ENCODE measurements at places on chromosomes 2 and 18.

DNA sequence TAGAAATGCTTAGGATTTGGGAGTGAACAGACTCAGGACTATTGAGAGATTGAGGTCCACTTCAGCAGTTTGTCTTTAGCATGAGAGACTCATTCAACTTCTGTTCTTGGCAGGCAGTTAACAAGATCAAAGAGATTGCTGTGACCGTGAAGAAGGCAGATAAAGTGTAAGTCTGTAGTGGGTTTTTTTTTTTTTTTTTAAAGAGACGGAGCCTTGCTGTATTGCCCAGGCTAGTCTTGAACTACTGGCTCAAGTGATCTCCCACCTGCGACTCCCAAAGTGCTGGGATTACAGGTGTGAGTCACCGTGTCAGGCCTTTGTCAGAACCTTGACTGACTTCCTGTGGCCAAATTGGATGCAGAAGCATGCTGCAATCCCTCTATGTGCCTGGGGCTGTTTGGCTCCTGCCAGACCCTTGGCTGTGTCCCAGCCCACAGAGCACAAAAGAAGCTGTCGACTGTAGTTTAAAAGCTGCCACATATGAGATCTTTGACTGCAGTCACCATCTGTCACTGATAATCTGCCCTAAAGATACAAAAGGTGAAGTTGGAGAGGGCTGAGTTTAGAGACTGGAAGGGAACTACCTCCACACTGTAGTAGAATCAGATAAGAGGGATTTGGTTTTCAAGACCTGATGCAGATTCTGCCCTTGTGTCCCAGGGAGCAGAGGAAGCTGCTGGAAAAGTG, 9.9 kb downstream of the CCT7 start:
- DNase-seq = no peak

- DNase-seq = no peak
Measured at GRCh38 chr18:74244554-74244953, 47.2 kb downstream of the CYB5A start.

DNA sequence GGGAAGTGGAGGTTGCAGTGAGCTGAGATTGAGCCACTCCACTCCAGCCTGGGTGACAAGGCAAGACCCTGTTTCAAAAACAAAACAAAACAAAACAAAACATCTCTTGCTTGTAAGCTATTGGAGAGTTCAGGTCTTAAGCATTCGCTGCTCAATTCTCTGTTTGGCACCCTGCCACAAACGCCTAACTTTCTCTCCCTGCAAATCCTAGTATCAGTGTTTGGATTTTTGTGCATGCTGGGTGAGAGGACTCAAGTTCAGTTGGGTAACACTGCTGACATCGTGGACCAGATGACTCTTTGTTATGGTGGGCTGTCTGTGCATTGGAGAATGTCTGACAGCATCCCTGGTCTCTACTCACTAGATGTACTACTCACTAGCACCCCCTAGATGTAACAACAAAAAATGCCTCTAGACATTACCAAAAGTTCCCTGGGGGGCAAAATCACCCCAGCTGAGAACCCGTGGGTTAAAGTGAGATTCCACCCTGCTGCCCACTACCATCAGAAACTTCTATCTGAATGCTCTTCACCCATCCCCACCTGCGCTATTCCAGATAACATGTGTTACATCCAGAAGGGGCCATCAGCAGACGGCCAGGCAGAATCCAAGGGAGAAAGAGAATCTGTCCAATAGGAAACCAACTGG, 50.9 kb downstream of the CACNB4 start:
- DNase-seq = no peak

GRCh38 chr2:86414996-86415395, 26.2 kb upstream of the KDM3A start:
- no peak for DNase-seq
